ENCODE measurements at places on chromosomes 12 and 14.

DNA sequence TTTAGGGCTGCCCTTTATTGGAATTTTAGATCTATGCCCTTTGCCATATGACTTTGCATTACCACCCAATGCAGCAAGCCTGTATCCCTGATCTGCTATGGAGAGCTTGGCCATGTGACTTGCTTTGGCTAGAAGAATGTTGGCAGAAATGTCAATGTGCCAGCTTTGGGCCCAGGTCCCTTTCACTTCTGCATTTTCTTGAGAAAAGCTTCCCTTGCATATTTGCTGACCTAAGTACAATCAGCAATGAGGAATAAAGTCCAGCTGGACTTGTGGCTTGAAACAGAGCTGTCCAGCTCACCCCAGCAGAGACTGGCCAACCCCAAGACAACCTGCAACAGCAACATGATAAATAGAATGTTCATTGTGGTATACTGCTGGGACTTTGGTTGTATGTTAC, 135.9 kb downstream of the PAH start:
- DNase-seq = no peak

GRCh38 chr12:26176725-26177124, 18.6 kb upstream of the SSPN start:
- DNase-seq = no peak

DNA sequence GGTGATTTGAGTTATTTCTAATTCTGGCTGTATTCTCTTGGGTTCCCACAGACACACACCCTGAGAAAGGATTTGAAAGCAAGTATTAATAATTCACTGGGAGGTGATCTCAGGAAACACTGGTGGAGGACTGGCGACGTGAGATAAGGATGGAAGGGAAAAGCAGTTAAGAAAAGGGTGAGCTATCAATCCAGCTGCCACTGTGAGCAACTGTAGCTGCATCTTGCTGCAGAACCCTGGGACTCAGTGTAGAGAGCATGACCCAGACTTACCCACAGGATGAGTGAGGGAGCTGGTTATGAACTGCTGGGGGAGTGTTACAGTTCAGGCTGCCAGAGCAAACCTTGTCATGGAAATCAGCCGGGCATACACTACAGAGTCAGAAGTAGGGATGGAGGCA, 71.9 kb downstream of the RESF1 start:
- DNase-seq = no peak

DNA sequence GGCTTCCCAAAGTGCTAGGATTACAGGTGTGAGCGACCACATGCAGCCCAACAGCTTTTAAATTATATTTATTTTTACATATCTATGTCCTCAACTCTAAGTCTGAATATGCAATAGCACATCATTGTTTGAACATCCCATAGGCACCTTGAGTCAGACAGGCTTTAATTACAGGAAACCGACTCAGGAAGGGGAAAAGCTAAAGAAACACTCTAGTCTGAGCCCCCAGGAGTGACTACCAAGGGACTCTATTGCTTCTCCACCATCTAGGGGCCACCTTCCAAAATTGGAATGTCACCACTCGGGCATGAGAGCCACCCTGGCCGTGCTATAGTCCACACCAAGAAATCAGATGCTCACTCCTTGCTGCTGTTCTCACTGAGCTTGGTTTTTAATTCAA, 14.0 kb upstream of the MFAP5 start:
- DNase-seq = no peak

GRCh38 chr12:4857472-4858291, 52.0 kb upstream of the KCNA1 start:
- peak; percentile 68 for DNase-seq

DNA sequence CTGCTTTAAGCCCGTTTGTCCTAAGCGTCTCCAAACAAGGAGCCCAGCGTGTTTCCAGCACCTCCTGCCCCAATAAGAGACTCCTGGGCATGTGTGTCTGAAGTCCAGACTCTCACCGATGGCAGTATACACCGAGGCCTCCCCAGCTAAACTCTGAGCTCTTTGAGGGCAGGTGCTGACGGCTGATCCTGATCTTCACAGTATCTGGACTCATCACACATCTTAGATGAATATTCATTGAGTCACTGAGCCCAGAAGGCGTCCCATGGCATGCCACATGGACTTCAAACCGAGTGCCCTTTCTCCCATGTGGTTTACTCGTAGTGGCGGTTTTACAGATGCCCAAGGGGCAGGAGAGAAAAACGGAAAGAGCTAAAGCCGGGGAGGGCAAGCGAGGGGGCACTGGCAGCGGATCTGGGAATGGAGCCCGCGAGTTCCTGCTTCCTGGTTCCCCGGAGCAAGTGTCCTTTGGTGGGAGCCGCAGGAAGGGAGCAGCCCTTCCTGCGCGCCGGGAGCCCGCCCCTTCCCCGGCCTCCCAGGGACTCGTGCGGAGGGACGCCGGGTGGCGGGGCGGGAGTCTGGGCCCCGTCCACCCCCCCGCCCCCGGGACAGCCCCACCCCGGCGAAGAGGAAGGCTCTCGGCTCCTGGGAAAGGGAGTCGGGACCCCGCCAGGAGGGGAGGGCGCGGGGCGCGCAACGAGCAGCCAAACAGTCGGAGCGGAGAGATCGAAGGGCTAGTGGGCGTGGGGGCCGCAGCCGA, 585 bp upstream of the TEAD4 start:
- no peak for DNase-seq

- DNase-seq = no peak
Measured at GRCh38 chr14:96564389-96564788, 62.2 kb downstream of the PAPOLA start.

DNA sequence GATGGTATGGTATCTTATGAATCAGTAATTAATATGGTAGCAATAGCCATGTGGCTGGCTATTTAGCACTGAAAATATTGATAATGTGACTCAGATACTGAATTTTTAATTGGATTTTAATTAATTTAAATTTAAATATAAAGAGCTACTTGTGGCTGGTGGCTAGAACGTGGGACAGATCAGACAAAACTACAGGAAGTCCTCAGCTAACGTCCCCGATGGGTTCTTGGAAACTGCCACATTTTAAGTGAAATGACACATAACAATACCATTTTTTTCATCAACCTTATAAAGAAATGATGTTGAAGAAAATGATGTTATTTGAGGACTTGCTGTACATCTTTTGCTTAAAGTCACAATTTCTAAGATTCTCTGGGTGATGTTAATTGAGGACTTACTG, 138.1 kb upstream of the FLRT2 start:
- no peak for DNase-seq

GRCh38 chr14:52304248-52304904, 9.7 kb upstream of the PTGER2 start:
- no peak for DNase-seq

DNA sequence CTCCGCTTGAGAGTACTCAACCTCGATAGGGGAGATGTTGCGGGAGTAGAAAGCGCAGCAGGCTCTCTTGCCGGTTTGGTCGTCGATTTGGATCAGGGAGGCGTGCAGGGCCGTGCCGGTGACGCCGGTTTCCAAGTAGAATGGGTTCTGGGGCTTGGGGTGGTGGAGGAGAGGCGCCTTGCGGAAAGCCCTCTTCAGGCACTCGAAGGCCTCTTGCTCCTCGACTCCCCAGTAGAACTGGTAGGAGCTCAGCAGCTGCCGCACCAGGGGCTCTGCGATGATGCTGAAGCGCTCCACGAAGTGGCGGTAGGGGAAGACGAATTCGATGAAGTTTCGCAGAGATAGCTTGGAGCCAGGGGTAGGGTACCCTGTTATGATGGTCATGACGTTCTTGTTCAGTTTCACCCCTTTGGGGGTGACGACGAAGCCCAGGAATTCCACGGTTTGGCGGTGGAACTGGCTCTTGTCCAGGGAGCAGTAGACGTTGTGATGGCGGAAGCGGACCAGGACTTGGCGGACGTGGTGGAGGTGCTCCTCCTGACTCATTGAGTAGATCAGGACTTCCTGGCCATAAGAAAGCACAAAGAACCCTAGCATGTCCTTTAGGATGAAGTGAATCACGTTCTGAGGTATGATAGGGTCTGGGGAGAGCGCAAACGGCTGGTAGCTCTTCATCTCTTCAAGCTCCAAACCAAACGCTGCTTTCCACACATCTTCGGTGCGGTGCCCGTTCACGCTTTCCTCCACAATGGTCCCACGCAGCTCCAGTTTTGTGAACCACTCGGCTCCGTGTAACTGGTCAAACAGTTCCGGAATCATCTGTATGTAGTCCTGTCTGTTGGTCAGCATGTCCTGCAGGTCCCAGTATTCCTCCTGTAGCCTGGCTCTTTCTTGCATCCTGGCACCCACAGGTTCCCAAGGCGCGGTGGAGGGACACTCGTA, 21.2 kb downstream of the RTL1 start:
- no peak for DNase-seq

GRCh38 chr12:15688838-15689625, 100.2 kb downstream of the EPS8 start:
- DNase-seq = no peak

- DNase-seq = no peak
Measured at GRCh38 chr12:68449196-68449595, 117.0 kb upstream of the MDM1 start.

DNA sequence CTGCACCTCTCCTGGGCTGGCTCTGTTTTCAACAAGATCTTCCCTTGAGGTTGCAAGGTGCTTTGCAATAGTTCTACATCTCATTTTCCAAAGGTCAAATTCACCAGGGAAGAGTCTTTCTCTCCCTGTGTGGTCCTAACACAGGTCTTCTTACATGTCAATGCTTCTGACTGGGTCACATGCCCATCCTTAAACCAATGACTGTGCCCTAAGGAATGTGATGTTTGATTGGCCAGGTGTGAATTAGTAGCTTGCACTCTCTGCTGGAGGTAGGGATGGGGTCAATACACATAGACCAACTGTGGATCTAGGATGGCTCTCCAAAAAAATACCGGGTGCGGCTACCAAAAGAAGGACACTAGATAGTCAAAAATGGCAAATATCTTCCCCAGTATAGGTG, 19.9 kb upstream of the KCNK10 start:
- DNase-seq = no peak

DNA sequence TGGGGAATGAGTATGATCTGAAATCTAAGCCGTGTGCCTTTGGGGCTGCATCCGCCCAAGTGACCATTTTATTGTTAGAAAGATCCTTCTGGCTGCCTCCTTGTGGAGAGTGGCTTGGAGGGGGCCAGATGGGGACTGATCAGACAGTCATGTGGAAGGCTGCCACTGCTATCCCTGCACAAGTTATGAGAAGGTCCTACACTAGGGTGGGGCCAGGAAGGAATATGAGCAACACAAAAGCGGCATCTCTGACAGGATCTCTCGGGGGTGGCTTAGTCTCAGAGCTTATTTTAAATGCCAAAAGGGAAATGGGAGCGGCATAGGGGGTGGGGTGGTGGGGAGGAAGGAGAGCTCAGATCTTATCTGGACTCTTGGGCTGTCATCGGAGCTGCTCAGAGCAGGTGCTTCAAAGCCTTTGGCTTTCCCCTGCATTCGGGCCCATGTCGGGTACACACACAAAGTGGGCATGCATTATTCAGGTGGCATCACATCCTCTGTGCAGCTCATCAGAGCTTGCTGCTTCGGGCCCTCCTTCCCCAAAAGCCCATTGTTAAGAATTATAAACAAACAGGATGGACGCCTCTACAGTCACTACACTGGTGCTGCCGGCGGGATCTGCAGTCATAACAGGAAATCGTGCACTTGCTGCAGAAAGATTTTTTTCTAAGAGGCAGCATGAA, 805.4 kb downstream of the VRK1 start:
- DNase-seq = no peak

DNA sequence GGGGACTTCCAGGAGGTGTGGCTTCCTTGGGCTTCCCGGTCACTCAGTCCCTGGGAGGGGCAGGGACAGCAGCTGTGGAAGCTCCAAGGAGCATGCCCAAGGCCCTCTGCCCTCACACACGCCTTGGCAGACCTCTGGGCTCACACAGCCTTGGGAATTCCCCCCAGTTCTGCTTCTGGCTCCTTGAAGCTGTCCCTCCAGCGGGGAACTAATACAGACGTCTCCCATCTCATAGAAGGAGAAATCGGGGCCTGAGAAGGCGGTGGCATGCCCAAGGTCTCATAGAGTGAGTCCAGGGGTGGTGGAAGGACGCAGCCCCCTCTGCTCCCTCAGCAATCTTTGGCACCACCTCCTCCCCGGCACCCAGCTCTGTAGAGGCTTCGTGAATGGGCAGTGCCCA, 15.7 kb upstream of the TMEM119 start:
- DNase-seq = no peak

GRCh38 chr14:50070840-50071548, 45.4 kb downstream of the VCPKMT start:
- no peak for DNase-seq

DNA sequence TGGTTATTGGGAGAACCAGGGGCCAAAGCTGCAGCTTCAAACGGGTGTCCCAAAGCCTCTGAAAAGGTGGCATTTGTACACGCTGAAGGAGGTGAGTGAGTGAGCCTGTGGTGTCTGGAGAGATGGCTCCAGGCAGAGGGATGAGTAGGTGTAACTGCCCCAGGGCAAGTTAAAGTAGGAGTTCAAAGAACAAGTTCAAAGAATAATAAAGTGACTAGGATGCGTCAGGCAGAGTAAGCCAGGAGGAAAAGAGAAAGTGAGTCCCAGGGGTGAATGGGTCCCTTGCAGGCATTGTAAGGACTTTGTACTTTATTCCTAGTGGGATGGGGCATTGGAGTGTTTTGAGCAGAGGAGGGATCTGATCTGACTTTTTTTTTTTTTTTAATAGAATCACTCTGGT, 201.4 kb upstream of the PWP1 start:
- DNase-seq = no peak

GRCh38 chr14:64337888-64338615, 43.9 kb upstream of the ESR2 start:
- DNase-seq = peak; percentile 71

DNA sequence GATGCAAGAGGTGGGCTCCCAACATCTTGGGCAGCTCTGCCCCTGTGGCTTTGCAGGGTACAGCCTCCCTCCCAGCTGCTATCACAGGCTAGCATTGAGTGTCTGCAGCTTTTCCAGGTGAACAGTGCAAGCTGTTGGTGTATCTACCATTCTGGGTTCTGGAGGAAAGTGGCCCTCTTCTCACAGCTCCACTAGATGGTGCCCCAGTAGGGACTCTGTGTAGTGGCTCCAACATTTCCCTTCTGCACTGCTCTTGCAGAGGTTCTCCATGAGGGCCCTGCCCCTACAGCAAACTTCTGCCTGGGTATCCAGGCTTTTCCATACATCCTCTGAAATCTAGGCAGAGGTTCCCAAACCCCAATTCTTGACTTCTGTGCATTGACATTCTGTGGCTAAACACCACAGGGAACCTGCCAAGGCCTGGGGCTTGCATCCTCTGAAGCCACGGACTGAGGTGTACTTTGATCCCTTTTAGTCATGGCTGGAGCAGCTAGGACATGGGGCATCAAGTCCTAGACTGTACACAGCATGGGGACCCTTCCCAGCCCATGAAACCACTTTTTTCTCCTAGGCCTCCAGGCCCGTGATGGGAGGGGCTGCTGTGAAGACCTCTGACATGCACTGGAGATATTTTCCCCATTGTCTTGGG, 24.0 kb upstream of the SLC38A1 start:
- no peak for DNase-seq

- no peak for DNase-seq
Measured at GRCh38 chr14:61928701-61929100, 166.5 kb downstream of the SNAPC1 start.

- DNase-seq = no peak
Measured at GRCh38 chr12:47773858-47774580, 981 bp downstream of the SLC48A1 start.

GRCh38 chr14:92499234-92499633, 14.3 kb upstream of the RIN3 start:
- DNase-seq = no peak

All from muscle of arm (tissue), 14 donors.